ENCODE measurements at places on chromosomes 11 and 22.

DNA sequence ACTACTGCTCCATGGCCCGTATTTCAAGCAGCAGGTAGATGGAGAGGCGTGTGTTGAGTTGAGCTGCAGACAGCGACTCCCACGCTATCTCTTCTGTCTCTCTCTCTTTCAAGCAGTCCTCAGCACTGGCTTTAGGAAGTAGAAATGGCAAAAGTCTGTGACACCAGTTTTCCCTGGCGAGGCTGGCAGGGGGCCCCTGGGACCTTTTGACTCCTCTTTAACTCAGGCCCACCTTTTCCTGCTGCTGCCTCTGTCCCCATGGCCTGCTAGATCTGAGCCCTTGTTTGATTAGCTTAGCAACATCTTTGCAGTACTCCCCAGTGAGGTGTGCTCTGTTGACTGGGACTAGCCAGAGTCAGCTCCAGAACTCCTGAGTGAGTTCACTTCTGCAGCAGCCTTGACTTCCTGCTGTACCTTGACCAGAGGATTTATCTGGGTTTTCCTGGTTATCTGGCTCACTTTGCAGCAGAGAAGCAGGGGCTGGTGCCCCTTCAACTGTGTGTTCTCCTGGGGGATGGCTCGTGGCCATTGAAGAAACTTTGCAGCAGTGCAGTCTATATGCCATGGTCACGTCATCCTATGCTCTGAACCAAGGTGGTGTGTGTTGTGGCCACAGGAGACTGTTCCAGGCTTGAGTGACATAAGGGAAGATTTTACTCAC lies 183.9 kb downstream of the DBX1 start:
- DNase-seq = no peak

DNA sequence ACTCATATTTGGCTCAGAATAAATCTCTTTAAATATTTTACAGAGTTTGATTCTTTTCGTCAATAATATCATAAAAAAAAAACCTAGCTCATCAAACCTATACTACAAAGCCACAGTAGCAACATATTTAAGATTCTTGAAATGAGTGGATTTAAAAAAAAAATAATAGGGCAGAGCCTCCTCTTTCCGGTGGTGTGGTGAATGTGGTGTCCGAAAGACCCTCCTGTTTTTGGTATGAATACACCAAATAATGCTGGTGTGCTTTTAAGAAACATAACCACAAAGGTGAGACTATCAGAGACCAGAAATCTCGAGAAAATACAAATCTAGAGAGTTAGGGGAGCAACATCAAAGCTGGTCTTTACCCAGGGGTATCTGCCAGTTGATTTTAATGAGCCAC lies 342.6 kb downstream of the TBC1D22A start:
- no peak for DNase-seq

DNA sequence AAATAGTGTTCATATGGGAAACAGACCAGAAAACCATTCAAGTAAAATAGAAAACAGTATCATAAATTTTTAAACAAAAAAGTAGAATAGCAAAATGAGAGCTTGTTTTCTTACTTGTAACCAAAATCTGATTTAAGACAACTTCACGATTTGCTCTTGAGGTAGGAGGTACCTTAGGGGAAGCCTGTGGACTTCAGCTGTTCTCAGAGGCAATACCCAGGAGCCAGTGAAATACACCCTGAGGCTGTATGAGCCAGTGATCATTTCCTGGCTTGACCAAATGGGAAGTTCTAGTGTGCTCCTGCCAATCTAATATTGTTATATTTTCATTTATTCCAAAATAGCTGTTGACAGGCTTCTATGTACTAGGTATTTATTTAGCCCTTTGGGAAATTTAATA lies 104.8 kb downstream of the ARHGAP42 start:
- no peak for DNase-seq

- DNase-seq = no peak
Measured at GRCh38 chr11:40716344-40717130, 742.9 kb downstream of the LRRC4C start.

DNA sequence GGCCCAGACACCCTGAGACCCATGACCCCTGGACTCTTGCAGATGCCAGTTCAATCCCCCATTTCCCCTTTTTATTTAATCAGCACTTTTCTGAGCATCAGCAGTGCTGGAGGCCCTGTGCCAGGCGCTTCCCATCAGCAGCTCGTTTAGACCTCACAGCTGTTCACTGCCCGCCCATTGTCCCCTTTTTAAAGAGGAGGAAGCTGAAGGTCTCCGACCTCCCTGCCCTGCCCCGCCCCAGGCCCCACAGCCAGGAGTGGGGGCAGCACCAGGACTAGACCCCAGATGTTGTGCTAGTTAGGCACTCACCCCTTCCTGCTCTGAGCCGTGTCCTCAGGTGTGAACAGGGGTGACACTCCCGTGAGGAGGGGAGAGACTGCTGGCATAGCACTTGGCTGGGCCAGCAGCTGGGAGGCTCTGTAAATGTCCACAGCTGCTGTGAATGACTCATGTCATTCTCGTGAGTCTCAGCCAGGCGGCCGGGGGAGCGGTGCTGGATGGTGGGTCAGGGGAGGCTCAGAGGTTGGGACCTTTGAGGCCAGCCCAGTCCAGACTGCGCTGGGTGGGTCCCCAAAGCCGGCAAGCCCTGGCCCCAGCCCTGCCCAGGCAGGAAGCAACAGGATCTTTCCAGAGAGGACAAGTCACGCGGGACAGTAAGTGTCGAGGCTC lies 19.9 kb downstream of the EMID1 start:
- DNase-seq = no peak

DNA sequence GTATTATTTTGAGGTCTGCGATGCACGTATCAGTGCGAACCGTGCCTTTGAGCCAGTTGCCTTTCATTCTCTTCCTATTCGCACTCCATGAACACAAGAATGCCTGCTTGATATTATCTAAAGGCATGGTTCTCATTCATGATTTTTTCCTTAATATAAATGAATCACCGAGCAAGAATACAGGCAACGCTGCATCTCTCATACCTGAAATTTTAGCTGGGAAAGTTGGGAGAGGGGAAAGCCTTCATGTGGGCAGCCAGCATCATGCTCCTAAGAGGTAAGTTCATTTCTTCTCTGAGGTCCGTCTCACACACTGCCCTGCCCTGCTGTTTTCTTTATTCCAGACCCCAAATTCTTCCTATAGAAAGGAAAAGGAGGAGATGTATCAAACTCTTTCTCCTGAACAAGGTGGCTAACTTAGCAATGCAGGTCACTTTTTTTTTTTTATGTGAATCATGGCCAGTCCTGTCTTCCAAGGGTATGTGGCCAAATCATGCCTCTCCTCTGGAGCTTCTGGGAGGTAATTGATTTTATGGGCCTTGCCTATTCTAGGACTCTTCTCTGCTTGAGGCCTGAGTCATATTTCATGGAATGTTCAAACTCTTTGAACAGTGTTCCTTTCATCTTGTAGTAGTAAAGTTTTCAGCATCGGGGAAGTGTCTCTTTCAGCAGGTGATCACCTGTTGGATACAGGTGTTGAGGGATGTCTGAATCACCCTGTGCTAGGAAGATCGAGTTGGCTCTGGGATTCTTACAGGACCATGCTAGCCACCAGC lies 3.2 kb downstream of the GLB1L2 start:
- DNase-seq = no peak

- no peak for DNase-seq
Measured at GRCh38 chr11:1047595-1048156, 11.2 kb upstream of the MUC6 start.

- no peak for DNase-seq
Measured at GRCh38 chr11:121348220-121348875, 55.8 kb downstream of the SC5D start.

DNA sequence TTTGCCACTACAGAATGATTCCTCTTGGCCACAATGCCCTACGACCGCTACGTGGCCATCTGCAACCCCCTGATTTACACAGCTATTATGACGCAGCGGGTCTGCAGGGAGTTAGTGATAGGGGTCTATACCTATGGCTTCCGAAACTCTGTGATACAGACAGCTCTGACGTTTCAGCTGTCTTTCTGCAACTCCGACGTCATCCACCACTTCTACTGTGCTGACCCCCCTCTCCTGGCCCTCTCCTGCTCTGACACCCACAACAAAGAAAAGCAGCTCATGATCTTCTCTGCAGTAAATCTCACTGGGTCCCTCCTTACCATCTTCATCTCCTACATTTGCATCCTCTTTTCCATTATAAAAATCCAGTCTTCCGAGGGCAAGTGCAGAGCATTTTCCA lies 52.3 kb upstream of the OR5P2 start:
- no peak for DNase-seq

DNA sequence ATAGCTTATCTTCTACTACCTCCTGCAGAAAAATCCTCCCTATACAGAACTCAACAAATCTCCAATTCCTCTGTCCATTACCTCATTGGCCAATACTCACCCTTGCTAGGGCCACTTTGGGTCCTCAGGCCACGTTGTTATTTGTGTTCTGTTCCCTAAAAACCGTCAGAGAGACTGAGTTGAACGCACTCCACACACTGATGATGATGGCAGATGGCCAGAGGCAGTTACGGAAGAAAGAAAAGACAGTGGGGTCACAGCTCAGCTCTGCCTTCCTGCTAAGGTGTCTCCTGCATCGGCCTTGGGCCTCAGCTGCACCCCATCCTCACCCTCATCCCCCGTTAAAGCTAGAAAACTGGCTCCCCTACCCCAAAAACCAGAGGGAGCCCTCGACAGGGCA lies 66.2 kb downstream of the MICAL3 start:
- DNase-seq = no peak

DNA sequence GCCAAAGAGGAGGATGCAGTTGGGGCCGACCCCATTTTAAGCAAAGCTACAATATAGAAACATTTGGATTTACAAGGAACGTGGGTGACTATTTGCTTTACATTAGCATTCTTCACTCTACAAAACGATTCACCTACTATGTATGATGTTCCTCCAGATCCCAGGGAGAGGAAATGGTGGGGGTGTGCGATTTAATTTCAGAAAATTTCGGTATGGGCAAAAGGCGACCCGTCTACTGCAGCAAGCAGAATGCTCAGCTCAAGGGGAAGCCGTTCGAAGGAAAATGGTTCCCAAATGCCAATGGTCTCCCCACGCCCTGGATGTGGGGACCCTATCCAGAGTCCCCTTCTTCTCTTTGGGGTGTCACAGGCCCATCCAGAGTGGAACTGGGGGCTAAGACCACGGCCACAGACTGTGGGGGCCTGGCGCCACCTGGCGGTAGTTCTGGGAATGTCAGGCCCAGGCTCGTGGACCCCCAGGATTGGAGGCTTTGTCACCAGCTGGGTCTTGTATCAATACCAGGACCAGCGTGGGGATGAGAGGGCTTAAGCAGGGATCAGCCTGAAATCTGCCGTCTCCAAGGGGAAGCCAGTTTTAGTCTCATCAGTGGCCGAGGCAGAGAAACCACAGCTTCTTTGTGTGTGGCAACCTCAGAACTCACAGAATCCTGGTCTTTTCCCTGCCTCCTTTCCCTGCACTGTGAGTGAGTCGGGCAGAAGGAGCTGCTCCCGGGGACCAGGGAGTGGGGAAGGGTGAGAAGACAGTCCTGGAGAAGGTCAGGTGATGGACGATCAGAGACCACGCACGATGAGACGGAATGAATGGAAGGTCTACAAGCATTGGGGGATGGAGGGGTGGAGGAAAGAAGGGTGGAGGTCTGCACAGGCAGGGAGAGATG lies 8.4 kb downstream of the LRRC10B start:
- peak; percentile 19 for DNase-seq

DNA sequence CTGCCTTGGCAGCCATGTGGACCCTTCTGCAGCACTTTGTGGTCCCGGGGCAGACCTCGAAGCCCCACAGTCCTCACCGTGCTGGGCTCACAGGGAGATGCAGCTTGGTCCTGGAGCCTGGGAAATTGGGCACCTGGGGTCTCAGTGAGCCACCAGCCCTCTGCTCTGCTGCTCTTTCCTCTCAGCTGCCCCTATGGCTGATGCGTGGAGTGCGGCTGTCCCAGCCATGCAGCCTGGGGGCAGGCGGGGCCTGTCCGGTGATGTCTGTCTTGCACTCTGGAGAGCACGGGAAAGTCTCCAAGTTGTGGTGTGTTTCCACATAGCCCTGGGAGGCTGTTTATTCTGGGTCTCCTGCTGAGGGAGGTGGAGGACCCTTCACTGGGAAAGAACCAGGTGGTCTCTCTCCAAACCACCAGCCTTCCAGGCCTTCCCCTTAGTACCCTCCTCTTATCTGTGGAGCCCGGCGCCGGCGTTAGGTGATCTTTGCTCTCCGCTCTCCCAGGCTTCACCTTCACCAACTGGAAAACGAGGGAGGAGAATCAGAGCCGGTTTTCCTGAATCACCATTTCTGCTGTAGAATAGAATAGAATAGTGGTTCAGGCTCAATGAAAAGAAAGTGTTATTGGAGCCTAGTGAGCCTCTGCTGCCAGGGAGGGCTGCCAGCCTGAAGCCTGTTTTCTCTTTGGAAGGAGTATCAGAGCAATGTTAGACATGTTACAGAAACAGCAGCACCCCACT lies 41.2 kb upstream of the GRAMD4 start:
- DNase-seq = no peak

DNA sequence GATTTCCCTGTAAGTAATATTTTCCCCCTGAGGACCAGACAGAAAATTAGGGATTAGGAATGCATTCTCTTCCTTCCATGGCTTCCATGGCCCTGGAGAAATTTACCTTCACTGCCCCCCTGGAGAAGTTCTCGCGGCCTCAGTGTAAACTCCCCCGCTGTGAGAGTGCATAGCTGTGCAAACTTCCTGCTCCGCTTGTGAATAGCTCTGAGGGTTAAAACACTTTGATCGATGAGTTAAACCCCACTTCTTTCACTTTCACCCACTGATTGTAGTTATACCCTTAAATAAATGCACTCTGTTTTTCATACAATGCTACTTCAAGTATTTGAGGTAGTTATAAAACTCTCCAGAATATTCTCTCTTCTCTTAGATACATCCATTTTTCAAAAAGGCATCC lies 190.8 kb downstream of the DSCAML1 start:
- DNase-seq = no peak

DNA sequence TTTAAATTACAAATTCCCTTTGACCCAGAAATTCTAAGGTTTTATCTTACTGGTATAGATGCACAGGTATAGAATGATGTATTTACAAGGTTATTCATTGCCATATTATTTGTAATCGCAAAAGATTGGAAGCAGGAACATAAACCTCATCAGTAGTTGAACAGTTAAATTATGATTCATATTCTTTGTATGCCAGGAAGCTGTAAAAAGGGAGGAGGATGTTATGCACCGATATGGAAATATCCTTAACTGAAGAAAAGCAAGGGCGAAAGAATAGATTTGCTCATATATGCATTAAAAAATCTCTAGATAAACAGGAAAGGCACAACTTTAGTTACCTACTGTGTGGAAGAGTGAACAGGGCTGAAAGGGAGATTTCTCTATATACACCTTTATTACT lies 36.7 kb downstream of the PPFIA1 start:
- no peak for DNase-seq

GRCh38 chr22:29727131-29727523 lies 7.3 kb downstream of the CABP7 start:
- peak; percentile 35 for DNase-seq

All from Kasumi-1 (cell line).